ENCODE measurements at places on chromosomes 12 and 14. TPM values are rescaled to one million over a fixed set of nuclear protein-coding genes. Genes with fewer than 3 reads are reported as not detected.

GRCh38 chr12:101327051-101327450 lies 47.1 kb downstream of the UTP20 start:
- no peak for DNase-seq

DNA sequence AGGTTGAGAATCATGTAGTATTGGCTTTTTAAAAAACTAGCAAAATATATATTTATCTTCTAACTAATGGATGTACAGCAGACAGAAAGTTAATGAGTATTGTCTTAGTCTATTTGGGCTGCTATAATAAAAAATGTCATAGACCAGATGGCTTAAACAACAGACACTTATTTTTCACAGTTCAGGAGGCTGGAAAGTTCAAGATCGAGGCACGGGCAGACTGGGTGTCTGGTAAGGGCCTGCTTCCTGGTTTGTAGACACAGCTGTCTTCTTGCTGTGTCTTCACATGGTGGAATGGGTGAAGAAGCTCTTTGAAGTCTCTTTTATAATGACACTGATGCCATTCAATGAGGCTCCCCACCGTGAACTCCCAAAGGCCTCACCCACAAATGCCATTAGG lies 70.1 kb upstream of the KRR1 start:
- no peak for DNase-seq

DNA sequence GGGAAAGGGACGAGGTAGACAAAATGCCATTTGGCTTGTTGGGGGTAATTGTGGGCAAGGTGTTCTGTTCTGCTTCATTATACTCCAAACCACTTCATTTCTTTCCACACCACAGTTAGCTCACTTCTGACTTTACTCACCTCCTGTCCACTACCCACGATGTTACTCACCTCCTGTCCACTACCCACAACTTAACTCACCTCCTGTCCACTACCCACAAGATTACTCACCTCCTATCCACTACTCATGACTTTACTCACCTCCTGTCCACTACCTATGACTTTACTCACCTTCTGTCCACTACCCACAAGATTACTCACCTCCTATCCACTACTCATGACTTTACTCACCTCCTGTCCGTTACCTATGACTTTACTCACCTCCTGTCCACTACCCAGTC lies 10.1 kb upstream of the TWF1 start:
- DNase-seq: no peak

Gene CD4
- 11.1 TPM for polyA plus RNA-seq

DNA sequence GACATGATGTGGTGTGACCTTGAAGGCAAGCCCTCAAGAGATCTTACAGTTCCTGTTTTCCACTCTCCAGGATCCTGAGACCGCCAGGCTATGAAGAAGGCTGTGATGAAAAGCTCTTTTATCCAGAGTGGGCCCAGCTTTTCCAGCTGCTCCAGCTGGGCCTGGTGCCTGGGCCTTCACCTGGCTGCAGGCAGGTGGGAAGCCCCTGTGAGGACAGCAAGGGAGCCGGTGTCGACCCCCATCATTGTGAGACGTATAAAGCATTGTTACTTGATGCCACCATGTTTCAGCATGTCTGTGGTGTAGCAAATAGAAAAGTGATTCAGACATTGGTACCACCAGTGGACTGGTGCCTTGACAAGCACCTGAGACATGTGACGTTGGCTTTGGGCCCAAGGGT lies 190.2 kb downstream of the KIF26A start:
- no peak for DNase-seq

GRCh38 chr14:21802441-21802840 lies 128.8 kb upstream of the OR4E1 start:
- DNase-seq: no peak

Measured in hindlimb muscle (tissue), 1 donor.